ENCODE measurements at places on chromosomes 16 and 17.

DNA sequence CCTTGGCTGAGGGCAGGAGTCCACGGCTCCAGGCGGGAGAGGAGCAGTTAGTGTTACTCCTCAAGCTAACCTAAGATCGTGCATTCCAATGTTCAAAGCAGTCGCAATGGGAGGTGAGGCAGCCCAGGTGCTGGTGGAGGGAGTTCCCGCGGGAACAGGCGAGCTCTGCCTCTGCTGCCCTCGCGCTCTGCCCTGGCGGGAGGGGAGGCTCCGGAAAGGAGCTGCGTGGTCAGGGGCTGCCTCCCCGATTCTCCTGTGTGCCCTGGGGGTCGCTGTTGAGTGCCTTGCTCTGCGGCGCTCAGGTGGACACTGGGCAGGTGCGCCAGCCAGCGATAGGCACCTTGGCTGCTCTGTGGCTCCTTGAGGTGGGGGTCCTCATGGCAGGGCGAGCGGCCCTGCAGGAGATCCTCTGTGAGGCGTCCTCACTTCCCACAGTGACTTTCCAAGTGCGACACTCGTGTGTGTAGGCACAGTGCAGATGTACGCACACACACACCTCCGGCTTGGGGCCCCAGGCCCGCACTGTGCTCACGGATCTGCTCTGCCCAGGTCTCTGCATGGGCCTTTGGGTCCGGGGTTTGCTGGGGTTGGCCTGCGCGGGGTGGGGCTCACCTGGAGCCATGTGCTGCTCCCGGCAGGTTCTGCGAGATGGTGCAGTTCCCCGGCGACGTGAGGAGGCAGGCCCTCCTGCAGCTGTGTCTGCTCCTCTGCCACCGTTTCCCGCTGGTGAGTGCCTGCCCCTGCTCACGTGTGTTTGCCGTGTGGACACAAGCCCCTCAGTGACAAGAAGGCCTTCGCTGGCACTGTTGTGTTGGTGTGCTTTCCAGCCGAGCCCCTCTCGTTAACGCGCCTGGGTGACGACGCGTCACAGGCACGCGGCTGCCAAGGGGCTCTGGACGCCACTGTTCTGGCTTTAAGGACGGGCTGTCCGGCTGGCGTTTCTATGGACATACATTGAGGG is 97.9 kb upstream of the ZNF750 start:
- no peak for DNase-seq

GRCh38 chr16:77974883-77975282 is 47.5 kb upstream of the CLEC3A start:
- no peak for DNase-seq

- no peak for DNase-seq
Observed at GRCh38 chr17:2939714-2940351, 123.6 kb downstream of the OR1D5 start.

DNA sequence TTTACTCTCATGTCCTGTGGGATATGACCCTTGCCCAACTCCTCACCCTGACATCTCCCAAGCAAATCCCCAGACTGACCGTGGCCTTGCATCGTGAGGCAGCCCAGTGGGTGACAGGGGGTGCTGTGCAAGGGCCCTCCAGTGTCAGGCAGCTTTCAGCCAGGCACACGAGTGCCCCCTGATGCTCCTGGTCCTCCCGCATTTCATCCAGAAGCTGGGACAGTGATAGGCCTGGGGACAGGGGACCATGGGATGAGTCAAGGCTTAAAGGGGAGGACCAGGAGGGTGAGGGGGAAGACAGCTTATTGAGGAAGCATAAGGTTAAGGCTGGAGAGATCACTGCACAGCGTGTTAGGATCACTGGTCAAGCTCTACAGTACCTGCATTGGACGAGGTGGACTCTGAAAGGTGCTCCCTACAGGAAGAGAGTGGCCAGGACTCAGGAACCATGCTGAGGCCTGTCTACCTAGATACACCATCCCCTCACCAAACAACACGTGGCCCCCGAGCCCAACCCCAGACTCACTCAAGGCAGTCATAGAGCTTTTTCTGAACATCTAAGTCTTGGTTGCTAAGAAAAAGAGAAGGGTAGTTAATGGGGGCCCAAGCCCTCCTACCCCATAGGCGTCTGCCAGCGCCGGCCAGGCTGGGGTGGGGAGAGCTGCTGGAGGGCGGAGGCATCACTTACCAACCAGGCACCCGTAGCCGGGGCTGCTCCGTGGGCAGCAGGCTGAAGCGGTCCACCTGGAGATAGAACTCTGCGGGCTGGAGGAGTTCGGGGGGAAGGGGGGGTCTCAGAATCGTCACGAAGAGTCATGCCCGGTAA is 998 bp downstream of the ACD start:
- no peak for DNase-seq

DNA sequence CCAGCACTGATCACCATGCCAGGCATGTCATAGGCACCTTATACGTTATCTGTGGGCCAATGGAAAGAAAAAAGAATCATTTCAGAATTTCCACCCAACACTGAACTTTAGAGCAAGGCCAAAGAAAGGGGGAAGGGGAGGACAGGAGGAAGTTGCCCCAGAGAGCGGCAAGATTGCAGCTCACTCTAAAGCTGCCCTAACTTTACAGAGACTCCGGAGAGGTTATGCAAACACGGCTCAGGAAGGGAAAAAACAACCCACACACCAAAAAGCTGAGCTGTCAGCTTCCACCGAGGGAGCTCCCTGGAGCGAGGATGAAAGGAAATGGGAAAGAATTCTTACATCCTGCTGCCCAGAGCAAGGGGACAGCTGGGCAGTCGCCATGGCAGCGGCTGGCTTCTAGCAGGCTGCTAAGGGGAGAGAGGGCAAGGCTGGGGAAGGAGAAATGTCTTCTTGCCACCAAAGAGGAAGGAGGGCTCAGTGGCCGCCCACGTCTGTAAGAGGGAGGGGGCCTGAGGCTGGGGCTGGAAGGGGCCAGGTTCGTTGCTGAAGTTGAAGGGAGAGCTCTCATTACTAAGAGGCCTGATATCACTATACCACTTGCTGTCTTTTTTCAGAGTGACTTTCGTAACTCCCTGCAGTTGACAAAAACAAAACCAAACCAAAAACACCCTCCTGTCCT is 18.2 kb downstream of the COTL1 start:
- no peak for DNase-seq

DNA sequence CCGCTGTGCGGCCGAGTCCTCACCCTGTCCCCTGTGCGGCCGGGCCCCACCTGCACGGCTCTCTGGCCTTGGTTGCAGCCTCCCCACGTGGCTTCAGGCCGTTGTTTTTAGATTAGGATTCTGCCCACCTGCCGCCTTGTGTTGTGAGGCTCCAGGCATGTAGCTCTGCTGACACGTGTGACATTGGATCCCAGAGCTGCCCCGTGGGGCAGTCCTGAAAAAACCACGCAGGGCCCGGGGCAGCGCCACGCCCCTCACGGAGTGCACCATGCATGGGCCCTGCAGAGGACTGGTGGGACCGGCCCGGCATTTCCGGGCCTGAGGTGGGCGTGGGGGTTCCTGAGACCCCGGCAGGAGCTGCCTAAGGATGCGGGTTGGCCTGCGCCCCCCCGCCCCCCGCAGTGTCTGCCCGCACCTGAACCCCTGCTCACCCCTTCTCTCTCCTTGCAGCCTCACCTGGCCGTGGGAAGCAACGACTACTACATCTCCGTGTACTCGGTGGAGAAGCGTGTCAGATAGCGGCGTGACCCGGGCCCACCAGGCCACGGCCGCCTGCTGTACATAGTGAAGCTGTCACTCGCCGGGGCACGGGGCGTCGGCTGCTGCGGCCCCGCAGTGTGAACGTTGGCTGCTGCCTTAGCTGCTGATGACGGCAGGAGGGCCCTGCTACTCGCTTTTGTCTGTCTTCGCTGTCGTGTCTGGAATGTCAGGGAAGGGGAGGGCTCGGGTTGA is 27.7 kb upstream of the CHMP6 start:
- DNase-seq, result no peak

GRCh38 chr16:69497876-69498596 is 67.7 kb upstream of the NFAT5 start:
- DNase-seq, result no peak

- no peak for DNase-seq
Observed at GRCh38 chr16:14608111-14608566, 21.9 kb downstream of the PARN start.

- no peak for DNase-seq
Observed at GRCh38 chr17:45432405-45433158, at the start of gene ARHGAP27. Gene ARHGAP27 (minus strand): TSS chr17:45432870. CDS start chr17:45430279, 2,591 bp downstream.

- DNase-seq, result no peak
Observed at GRCh38 chr16:83651871-83652270, 155.9 kb upstream of the HSBP1 start.

DNA sequence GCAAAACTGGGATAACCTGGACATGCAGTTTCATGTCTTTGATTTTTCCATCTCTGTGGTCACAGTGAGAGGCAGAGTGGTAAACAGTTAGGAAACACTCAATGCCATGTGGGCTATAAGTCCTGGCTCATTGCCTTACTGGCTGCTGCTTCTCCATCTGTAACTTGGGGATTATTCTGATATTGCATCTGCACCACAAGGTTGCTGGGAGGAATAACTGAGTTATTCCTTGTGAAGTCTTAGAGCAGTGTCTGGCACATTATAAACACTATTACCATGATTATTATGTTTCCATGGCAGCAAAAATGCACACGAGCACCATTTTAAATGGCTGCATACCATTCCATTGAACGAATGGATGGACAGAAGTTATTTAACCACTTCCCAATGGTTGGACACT is 111.7 kb upstream of the CDH5 start:
- DNase-seq, result no peak

- DNase-seq, result no peak
Observed at GRCh38 chr17:55295411-55296170, 30.8 kb downstream of the HLF start.

- no peak for DNase-seq
Observed at GRCh38 chr16:46975165-46975564, 1.7 kb upstream of the DNAJA2 start.

GRCh38 chr17:5533486-5534315 is 47.3 kb downstream of the MIS12 start:
- no peak for DNase-seq

GRCh38 chr17:19320876-19321275 is 41.6 kb downstream of the B9D1 start:
- no peak for DNase-seq

DNA sequence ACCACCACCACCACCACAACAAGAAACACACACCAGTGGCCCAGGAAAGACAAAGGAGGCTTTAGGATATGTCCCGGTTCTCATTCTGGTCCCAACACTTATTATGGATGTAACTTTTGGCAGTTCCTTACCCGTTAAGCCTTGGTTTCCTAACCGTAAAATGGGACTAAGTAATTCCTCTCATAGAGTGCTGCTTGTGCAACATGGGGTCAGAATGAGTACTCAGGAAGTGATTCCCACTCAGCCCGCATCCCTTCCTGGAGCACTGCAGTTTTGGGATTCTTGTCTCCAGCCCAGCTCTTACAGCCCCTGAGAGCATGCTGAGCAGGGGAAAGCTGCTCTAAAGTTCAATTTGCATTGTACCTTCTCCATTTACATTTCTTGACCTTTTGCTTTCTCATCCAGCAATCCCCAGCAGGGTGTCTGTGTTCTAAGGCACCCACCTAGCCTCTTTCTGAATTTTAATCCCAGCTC is 262.6 kb downstream of the PRKCA start:
- DNase-seq, result no peak

DNA sequence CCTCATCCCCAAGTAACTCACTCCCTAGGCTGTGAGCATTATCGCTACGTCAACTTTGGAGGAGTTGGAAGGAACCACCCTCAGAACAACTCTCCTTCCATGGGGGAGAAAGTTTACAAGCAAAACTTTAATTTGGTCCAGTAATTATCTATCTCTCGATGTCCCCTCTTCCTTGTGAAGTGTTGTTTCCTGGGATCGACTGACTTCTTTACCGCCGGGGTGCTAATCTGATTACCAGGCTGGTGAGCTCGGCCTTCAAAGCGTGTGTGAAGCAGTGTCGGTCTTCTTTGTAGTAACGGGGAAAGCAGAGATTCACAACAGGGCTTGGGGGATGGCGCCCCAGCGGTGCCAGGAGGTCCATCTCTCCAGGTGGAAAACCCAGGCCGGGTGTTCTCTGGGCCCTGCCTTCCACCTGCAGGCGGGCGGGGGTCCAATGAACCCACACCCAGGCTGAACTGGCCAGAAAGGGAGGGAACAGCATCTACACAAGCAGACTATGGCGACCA is 14.5 kb upstream of the FOXF1 start:
- no peak for DNase-seq

GRCh38 chr17:6061290-6061689 is 8.9 kb upstream of the WSCD1 start:
- DNase-seq, result peak; percentile 90

GRCh38 chr17:41340494-41340893 is 10.1 kb downstream of the KRT33A start:
- DNase-seq, result no peak

DNA sequence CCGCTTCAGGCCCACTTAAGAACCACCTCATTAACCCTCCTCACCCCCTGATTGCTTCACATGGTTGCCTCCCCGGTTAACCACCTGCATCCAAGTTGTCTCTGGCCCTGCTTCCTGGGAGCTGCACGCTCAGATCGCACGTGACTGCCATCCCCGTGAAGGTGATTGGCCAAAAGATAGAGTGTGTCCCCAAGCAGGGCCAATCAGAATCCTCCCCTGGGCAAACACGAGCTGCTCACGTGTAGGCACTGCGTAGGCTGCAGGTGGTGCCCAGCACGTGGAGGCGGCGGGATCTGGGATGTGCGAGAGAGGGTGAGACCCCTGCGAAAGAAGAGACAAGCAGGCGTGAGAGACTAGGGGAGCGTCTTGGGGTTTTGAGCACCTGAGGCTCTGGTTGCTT is 111.8 kb upstream of the CRHR1 start:
- no peak for DNase-seq
